ENCODE measurements at places on chromosomes 2 and 18. TPM values are rescaled to one million over a fixed set of nuclear protein-coding genes. Genes with fewer than 3 reads are reported as not detected.

TUBA3E gene
- 0.10 TPM for total RNA-seq

GNAL gene
- 17.3 TPM for total RNA-seq

TMEM18 gene
- 17.7 TPM for total RNA-seq

CCDC141 gene
- 0.02 TPM for total RNA-seq

PLGLB1 gene
- 0.87 TPM for total RNA-seq

APCDD1 gene
- 5.3 TPM for total RNA-seq

SERPINB11 gene
- total RNA-seq: not detected

SOX11 gene
- total RNA-seq: 1.8 TPM

ANO7 gene
- total RNA-seq: 0.91 TPM

MERTK gene
- 0.62 TPM for total RNA-seq

EMX1 gene
- not detected for total RNA-seq

DQX1 gene
- not detected for total RNA-seq

MAP3K2 gene
- total RNA-seq: 15.5 TPM

UGT1A9 gene
- total RNA-seq: 0.10 TPM

CFAP221 gene
- total RNA-seq: not detected

SCN7A gene
- total RNA-seq: not detected

PRSS56 gene
- total RNA-seq: not detected

FSHR gene
- total RNA-seq: not detected

BOLL gene
- not detected for total RNA-seq

LIMS4 gene
- total RNA-seq: not detected

RNF144A gene
- 6.5 TPM for total RNA-seq

All from H4 (cell line).